ENCODE measurements at places on chromosomes 3 and 15. TPM values are rescaled to one million over a fixed set of nuclear protein-coding genes. Genes with fewer than 3 reads are reported as not detected.

Gene IQCF5
- total RNA-seq = not detected

Gene ITIH1
- total RNA-seq = 0.18 TPM

DNA sequence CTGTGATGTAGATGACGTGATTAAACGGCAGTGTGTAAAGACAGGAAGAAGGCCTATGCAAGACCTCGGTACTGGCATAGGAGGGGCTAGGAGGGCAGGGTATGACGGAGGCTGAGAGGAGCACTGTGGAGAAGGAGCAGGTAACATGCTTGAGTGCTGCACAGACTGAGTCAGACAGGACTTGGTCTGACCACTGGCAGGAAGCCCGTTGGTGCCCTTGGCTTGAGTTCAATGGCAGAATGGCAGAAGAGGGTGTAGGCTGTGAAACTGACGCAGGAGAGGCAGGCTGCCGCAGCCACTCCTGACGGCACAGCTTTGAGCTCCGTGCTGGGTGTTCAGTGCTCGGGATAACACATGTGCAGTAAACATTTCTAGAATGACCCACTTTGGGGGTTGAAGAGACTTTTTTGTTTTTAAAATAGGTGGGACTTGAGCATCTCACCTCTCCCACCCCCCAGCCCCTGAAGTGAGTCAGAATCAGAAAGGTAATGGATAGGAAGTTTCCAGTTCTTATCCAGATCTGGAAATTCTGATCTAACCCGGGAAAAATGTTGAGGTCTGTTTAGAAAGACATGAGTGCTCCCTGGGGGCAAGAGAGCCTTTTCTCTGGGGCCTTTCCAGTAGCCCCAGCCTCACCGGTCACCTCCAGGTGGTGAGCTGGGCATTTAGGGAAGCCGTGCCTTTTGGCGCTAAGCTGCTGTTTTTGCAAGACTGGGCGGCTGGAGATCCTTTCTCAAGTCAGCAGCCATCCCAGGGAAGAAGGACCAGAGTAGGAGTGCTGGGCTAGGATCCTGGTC lies 126.4 kb downstream of the RPLP1 start:
- peak; percentile 66 for DNase-seq

Gene MNS1
- total RNA-seq = 3.9 TPM

DNA sequence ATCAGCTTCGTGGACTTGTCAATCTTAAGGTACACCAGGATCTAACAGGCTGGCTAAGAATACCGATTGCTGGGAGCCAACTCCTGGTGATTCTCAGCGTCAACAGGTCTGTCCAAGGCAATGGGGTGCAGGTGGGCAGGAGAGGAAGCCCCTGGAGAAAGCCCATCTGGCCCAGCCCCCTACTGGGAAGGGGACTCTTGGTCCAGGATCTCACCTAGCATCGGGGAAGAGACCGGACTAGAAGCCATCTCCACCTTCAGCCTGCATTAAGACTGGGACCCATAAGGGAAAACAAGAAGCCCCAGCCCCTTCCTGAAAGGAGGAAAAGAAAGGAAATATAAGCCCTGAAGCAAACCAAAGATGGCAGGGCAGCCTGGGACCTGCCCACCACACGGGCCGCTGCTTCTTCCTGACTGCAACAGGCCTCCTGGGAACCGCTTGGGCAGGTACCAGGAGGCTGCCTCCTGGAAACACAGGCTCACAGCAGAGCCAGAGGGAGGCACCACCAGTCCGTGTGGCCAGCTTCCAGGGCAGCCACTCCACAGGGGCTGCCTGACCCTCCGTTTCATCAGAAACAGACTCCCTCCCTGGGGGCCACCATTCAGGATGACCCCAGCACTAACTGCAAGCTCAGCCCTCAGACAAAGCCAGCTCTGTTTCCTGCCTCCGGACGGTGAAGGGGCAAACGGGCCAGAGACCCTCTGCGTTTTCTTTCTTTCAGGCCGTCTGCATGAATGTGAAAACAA lies 100.2 kb downstream of the LRIG1 start:
- DNase-seq = no peak
